ENCODE measurements at places on chromosomes 2 and 18.

DNA sequence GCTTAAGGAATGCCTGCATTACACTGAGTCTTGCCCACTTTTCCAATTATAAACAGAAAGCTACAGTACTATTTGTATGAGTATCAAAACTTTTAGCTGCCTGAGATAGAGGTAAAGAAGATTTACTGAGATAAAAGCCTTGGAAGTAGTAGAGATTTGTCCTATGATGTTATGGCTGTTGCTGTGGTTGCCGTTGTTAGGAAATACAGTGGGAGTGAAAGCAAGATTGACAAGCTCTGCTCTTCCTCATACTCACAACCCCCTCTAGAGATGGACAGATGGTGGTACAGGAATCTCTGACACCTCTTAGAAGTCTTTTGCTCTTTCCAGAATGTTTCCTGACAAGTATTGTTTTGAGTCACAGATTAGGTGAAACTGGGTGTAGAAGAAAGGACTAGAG lies 242.5 kb downstream of the RPIA start:
- no peak for DNase-seq

GRCh38 chr2:230636684-230637271 lies 75.9 kb upstream of the CAB39 start:
- DNase-seq, result no peak

GRCh38 chr2:181036445-181036844 lies 56.0 kb downstream of the UBE2E3 start:
- no peak for DNase-seq

DNA sequence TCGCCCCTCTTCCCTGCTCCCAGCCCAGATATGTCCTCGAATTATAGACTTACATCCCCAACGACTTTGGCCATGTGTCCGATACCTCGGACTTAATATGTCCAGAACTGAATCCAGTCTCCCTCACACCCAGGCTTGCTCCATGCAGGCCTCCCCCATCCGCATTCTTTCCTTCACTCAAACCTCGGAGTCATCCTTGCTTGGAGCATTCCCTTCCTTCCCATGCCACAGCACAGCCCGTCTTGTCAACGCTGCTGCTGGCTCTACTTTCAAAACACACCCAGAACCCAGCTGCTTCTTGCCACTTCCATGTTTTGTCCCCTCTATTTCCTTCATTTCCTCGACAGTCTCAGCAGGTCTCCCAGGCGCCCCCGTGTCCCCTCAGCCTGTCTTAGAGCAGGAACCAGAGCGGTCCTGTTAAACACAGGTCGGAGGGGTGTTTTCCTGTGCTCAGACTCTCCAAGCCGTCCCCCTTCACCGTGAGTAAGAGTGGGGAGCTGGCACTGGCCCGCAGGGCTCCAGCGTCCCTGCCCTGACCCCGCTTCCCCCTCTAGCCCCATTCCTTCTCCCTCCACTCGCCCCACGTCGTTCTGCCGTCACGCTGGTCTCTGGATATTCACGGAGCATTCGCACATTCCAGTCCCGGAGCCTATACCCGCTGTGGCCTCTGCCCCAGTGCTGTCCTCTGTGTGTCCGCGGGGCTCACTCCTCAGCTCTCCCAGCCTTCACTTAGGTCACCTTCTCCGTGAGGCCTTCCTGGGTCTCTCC lies 54.4 kb downstream of the VAPA start:
- no peak for DNase-seq

GRCh38 chr2:18518116-18519111 lies 42.0 kb downstream of the RDH14 start:
- no peak for DNase-seq

GRCh38 chr18:74745633-74746403 lies 148.1 kb downstream of the ZNF407 start:
- peak; percentile 64 for DNase-seq

- no peak for DNase-seq
Measured at GRCh38 chr18:24396082-24396633, 1.5 kb downstream of the OSBPL1A start.
